ENCODE measurements at places on chromosomes 7 and 10.

DNA sequence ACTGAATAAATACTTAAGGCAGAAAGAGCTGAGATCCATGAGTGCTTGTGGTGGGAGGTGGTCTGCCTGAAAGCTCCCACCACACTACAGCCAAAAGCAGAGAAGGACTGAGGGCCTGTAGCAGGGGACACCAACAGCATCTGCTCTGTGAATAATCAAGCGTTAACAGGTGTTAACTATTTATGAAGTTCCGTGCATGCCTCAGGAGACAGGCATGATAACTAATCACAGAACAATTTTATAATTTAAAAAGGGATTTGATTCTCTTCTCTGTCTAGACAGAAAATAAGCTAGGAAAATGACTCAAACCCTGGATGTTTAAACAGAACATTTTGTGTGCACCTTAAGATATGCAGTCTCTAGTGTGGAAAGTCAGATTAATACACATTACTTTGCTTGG is 61.5 kb upstream of the GHITM start:
- no peak for DNase-seq

- no peak for DNase-seq
Observed at GRCh38 chr10:129946859-129947258, 17.2 kb downstream of the EBF3 start.

GRCh38 chr7:2354939-2355704 is 495 bp downstream of the EIF3B start:
- DNase-seq = peak; percentile 84

- DNase-seq = no peak
Observed at GRCh38 chr7:83011954-83012353, 150.7 kb downstream of the PCLO start.

- no peak for DNase-seq
Observed at GRCh38 chr7:128937647-128938543, at the start of gene IRF5. IRF5 (plus strand) TSS chr7:128937927; CDS start chr7:128942082, 4,155 bp downstream.

- DNase-seq = no peak
Observed at GRCh38 chr10:10911471-10911921, 106.2 kb upstream of the CELF2 start.

DNA sequence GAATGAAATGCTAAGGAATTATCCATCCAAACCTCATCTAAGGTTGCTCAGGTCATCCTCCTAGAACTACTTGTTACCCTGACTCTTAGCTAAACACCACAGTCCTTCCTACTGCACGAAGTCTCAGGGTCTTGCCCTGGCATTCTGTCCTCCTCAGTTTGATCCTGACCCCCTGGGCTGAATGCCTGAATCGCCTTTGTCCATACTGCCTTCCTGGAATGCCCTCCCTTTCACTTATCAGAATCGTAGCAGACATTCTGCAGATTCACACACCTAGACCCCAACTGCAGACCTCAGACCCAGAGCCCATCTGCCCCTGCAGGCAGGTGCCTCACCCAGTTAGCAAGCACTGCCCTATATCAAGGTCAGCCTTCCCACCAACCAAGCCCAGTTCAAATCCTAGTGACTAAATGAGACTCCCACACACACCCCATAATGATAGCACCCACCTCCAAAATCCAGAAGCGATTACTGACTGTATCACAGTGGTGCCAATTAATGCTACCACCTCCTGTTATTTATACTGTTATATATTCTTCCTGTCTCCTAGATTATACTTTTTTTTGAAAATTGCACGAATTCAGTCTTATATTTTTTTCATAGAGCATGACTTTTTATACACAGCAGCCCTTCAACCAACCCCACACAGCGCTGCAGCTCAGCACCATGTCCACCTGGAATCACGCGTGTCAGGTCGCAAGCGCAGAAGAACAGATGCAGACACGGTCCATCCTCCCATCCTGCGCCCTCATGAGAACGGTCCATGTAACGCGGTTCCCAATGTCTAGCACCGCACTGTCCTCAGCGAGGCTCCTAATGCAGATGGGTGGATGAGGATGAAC is 3.7 kb downstream of the PARD3 start:
- no peak for DNase-seq

DNA sequence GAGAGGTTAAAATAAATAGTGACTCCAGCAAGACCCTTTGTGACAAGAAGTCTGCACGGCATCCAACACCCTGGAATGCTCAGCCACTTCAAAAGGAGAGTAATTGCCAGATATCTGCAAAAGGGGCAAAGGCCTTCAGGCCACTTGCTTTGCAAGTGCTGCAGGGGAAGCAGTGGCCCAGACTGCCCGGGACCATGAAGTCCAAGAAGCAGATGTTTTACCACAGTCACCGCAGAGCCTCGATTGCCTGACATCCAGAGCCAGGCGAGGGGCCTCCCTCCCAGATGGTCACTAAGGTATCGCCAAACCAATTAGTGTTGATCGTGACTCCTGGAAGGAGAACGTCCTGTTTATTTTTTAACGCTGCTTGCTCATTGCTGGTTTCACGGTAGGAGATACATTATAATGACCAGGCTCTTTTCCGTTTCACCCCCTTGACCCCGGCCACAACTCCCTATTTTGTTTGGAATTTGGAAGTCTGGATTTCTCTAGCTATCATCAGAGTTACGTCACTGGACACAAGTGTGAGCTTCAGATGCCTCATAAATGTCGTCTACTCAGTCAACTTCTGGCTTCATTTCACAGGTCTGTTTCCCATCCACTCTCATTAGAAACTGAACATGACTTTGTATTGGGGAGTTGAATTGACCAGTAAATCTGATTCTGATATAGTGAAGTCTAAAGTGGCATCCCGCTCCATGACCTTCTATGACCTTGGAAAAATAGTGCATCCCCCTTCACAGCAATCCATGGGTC is 276.2 kb downstream of the WDR11 start:
- DNase-seq = no peak

DNA sequence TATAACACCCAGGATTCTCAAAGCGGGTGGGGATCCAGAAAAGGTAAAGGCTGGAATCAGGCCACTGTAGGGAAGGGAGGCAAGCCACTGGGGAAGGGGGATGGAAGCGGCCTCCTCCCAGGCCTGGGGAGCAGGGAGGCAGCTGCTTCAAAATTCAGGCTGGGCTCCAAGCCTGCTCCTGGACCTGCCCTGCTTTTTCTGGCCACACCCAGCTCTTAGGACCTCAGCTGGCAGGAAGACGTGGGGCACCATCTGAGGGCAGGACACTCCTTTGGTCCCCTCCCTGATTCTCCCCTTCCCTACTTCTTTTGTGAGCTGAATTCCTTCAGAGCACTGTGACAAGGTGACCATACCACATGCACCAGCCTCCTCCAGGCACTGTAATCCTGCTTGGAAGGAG is 4.6 kb upstream of the LBX1 start:
- DNase-seq = no peak

GRCh38 chr10:7886056-7886455 is 67.8 kb downstream of the TAF3 start:
- DNase-seq = no peak

- DNase-seq = no peak
Observed at GRCh38 chr7:157446322-157446721, 109.5 kb downstream of the DNAJB6 start.

DNA sequence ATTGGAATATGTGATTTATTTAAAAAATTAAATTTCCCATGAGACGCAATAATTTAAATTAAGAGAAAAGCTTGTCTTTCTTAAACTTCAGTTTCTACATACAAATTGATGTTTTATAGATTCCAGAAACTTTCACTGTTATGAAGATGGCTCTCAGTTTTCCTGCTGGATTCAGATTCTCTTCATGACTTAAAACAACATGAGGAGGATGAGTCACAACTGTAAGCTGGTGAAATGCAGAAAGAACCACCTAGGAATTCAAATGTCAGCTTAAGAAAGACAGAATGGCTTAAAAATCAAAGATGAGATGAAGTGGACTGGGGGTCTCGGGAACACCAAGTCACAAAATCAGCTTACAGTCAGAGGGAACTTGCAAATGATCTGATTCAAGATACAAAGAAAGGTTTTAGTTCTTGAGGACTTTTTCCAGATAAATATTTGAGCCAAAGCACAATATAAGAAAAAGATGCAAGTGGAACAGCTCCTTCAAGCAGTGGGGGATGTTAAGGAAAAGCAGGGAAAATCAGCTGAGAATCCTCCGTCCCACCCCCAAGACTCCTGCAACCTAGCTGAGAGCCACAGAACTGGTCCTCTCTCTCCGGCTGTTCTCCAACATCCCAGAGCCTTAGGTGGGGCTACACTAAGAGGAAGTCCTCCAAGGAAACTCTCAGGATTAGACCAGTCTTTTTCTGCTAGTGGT is 279.8 kb downstream of the KCNMA1 start:
- no peak for DNase-seq

DNA sequence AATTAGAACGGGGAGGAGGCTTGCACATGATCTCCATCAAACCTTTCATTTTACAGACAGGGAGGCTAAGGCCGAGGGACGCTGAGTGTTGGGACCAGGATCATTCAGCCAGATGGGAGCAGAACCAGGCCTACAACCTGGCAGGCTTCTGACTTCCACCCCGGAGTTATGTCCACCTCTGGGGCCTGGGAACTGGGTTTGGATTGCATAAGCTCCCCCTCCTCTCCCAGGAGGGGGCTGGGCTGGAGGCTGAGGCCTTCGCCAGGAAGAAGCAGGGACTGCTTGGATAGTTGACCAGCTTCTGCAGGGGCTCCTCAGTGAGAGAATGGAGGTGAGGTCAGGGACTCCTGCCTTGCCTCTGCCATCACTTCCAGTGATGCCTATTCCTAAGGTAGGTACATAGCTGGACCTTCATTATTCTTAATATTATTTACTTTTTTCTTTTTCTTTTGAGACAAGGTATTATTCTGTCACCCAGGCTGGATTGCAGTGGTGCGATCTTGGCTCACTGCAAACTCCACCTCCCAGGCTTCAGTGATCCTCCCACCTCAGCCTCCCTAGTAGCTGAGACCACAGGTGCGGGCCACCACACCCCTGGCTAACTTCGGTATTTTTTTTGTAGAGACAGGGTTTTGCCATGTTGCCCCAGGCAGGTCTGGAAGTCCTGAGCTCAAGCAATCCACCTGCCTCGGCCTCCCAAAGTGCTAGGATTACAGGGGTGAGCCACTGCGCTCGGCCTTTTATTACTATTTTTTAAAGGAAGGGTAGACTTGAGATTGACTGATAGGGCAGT is 1.3 kb downstream of the SNX10 start:
- DNase-seq = no peak

GRCh38 chr7:43248961-43249822 is 136.7 kb downstream of the HECW1 start:
- peak; percentile 23 for DNase-seq

- no peak for DNase-seq
Observed at GRCh38 chr7:17830206-17830605, 110.1 kb downstream of the SNX13 start.

All from K562 (cell line).